ENCODE measurements at places on chromosomes 6 and 20.

DNA sequence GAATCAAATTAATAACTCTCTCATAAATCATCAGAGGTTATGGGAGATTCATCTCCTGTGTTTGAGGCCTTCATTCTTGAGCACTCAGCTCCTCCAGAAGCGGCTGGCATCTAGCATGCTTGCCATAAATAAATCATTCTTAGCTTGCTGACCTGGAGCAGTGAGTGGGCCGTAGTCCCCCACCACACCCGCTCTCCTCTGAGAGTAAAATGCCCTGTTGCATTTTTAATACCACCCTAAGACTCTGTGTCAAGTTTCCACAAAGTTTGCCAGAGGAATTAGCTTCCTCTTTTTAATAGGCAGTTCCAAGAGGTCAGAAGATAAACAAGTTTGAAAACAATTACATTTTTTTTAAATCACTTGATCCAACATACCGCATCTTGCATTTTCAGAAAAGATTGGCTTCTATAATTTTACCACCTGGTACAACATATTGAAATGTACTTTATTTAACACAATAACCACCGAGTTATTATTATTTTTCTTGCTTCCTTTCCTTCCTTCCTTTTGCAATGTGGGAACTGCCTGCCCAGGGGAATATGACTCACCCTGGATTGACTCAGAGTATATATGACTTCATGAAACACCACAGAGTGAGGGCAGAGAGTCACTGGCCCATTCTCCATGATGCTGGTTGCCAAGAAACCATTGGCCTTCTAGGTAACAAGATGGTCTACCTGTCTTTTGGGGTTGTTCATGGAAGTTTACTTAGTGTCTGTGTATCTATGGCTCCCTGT is 29.4 kb upstream of the CLIC5 start:
- DNase-seq, result no peak

- no peak for DNase-seq
These were observed 17.7 kb downstream of the METTL24 start for GRCh38 chr6:110340392-110340965.

- no peak for DNase-seq
These were observed 17.3 kb upstream of the WFDC2 start for GRCh38 chr20:45452238-45452637.

GRCh38 chr6:14912226-14912625 is 333.6 kb upstream of the JARID2 start:
- no peak for DNase-seq

- DNase-seq, result no peak
These were observed 5.1 kb upstream of the TXLNB start for GRCh38 chr6:139296927-139297326.

DNA sequence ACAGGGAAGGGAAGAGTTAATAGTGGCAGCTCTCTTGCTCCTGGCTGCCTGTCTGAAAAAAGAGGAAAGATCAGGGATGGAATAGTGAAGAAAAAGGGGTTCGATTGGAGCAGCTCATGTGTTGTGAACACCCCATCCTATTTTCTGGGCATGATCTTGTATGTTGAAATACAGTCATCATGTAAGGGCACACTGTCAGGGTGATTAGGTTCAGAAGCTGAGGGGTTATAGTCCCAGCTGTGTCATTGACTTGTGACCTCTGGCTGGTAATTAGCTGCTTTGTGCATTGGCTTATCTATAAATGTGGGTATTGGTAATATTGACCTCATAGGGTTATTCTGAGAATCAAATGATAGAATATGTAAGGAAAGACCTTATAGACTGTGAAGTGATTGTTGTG is 30.1 kb downstream of the PHF20 start:
- no peak for DNase-seq

- no peak for DNase-seq
These were observed 72.4 kb downstream of the FYN start for GRCh38 chr6:111800821-111801220.

- no peak for DNase-seq
These were observed 60.3 kb downstream of the VTA1 start for GRCh38 chr6:142207265-142207877.

- no peak for DNase-seq
These were observed 135.5 kb upstream of the AGPAT4 start for GRCh38 chr6:161409353-161409752.

DNA sequence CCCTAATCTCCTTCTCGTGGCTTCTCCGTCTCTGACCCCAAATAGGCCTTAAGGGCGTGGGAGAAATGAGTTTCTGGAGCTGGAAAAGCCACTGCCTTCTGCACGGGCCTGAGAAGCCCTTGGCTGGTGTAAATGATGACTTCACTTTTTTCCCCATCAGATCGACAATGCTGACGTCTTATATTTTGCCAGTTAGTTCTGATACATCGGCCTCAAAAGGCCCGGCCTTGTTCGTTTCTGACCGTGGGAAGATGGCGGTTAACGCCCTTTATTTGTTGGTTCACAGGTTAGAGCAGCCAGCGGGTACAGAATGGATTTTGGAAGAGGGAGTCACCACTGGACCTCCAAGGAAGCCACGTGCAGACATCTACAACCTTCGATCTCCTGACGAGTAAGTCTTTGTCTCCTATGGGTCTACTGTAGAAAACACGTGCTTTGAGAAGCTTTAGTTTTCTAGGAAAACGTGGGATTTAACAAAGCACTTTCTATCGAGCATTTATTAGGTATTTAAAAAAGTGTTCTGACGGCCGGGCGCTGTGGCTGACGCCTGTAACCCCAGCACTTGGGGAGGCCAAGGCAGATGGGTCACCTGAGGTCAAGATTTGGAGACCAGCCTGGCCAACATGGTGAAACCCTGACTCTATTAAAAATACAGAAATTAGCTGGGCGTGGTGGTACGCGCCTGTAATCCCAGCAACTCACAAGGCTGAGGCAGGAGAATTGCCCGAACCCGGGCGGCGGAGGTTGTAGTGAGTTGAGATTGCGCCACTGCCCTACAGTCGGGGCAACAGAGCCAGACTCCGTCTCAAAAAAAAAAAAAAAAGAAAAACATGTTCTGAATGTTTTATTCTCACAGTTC is 1.2 kb upstream of the ZNFX1 start:
- DNase-seq, result no peak

DNA sequence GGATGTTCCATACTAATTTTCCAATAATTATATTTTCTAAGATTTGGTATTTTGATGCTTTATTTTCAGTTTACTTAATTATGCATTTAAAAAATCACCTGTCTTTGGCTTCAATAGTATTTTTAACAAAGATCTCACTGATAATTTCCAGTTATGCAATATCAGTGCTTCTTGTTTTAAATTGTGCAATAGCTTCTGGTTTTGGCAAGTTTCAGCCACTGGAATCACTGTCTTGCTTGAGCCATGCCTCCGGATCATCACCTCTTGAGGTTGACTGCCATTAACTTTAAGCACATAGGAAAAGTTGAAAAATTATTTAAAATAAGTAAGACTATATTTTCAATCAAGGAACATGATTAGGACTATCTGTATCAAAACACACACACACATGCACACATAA is 1242.1 kb downstream of the HACE1 start:
- no peak for DNase-seq

DNA sequence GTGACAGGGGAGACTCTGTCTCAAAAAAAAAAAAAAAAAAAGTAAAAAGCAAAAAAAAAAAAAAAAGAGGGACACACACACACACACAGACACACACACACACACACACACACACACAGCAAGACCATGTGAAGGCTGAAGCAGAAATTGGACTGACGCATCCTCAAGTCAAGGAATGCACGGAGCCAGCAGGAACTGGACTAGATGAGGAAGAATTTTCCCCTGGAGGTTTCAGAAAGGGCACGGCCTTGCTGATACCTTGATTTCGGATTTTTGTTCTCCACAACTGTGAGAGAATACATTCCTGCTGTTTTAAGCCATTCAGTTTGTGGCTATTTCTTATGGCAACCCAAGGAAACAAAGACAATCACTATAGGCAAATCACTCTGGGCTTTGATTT is 176.9 kb upstream of the SALL4 start:
- no peak for DNase-seq

GRCh38 chr6:112237066-112237465 is 17.3 kb downstream of the LAMA4 start:
- no peak for DNase-seq

DNA sequence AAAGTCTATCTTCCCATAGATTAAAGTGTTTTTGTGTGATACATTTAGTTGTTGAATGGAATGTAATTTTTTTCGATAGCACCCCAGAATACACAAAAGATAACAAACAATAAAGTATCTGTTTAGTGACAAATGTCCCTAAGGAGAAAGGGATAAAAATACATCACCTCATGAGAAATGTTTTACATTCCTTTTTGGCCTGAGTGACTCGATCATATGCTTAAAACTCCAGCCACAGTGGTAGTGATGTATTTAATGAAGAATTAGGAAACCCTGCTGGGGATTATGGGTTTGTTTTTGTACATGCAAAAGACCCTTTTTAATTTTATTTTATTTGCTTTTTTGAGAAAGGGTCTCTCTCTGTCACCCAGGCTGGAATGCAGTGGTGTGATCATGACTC is 4.3 kb upstream of the SGK1 start:
- DNase-seq, result no peak

DNA sequence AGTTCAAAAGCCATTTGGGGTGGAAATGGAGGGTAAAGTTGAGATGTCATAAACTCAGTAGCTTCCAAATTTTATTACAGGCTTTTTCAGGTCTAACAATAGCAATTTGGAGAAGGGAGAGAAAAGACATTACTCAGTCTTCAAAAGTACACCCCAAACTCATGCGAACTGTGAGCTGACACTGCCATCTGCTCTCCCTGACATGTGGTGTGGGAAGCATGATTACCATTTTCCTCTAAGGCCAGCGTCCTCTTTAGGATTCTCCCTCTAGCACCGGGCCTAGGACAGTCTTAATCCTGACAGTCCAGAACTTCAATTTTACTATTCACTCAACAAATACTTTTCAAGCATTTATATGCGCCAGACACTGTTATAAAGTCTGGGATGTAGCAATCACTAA is 536.0 kb upstream of the JARID2 start:
- DNase-seq, result no peak

GRCh38 chr20:44580581-44581268 is 1.7 kb upstream of the PKIG start:
- no peak for DNase-seq

GRCh38 chr6:32105433-32105832 is 3.7 kb downstream of the TNXB start:
- DNase-seq, result no peak

- DNase-seq, result no peak
These were observed 57.9 kb downstream of the VAPB start for GRCh38 chr20:58446960-58447265.

GRCh38 chr6:1607516-1608221 is 2.0 kb upstream of the FOXC1 start:
- DNase-seq, result no peak

DNA sequence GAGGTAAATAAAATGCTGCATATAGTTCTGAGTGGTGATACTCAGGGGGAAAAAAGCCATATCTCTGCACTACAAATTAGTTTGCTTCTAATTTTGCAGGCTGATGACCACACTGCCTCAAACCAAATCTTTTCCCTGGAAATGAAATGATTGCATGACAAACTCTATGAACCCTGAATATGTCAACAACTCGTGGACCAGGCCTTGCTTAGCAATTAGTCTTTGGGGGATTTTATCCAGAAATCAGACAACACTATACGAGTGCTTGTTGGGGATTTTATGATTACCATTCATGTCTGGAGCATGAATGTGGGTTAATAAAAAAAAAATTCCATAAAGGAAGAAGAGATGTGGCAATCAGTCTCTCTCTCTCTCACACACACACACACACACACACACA is 42.0 kb downstream of the SOBP start:
- no peak for DNase-seq

DNA sequence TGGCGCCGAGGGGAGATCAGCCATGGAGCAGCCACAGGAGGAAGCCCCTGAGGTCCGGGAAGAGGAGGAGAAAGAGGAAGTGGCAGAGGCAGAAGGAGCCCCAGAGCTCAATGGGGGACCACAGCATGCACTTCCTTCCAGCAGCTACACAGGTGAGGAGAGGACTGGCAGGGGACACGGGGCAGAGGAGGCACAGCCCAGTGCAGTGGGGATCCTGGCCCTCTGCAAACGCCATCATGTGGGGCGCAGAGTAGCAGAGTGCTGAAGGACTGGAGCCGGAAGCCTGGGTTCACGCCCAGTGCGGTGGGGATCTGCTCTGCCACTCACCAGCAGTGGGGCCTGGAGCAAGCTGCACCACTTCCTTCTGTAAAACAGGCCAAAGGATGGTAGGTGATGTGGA is 41.1 kb upstream of the FANCE start:
- no peak for DNase-seq

- DNase-seq, result no peak
These were observed 208.0 kb upstream of the TAB2 start for GRCh38 chr6:149109397-149110070.

- no peak for DNase-seq
These were observed 381.0 kb downstream of the TAF4 start for GRCh38 chr20:61684583-61685235.

- no peak for DNase-seq
These were observed 70.0 kb upstream of the SMIM29 start for GRCh38 chr6:34318499-34319470.

DNA sequence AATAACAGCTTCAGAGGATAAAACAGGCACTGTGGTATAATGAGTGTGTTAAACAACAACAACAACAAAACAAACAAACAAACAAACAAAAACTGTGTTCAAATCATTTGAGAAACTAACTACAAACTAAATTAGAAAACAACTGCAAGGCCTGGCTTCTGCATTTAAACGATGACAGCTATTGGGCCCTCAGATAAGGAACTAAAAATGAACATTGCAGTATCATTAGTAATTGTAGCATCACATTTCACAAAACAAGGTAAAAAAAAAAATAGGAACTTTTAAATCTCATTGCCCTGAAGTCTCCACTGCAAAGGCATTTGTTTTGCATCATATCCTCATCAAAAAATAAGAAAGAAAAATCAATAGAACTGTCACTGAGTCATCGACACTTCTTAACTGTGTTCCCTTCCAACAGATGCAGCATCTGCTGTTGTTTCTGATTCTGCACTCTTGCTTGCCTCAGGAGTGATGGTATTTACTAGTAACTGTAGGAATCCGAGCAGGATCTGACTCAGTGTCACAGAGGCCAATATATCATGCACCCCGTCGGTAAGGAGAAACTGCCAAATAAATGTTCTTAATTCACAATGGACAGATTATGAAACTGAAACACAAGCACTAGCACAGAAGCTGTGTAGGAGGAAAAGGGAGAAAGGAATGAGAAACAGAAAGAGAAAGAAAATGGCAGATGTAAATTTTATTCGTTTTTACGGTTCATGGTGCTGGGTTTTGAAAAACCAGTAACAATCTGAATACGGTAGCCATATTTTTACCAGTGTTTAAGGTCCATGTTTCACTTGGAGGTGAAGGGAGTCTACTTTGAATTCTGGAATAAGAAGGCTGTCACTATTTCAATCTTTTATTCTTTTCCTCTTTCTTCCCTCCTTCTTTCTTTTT is 365.7 kb upstream of the EPHA7 start:
- no peak for DNase-seq

DNA sequence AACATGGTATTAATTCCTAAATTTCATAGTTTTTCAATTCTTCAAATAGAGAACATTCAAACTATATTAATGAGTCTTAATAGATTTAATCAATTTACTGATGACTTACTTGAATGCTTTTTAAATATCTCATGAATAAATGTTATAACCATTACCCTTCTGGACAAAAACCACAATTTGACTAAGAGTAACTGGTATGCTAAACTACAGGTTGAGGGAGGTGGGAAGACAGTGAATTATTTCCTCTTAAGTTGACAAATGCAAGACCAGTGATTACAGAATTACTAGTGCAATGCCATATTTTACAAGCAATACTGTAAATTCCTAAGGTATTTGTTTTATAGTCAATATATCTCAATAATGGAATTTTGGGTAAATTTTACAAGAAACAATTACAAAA is 65.1 kb downstream of the REV3L start:
- DNase-seq, result no peak

- DNase-seq, result no peak
These were observed 867.3 kb downstream of the KIF16B start for GRCh38 chr20:15705975-15706374.
